ENCODE measurements at places on chromosomes 6 and 20.

DNA sequence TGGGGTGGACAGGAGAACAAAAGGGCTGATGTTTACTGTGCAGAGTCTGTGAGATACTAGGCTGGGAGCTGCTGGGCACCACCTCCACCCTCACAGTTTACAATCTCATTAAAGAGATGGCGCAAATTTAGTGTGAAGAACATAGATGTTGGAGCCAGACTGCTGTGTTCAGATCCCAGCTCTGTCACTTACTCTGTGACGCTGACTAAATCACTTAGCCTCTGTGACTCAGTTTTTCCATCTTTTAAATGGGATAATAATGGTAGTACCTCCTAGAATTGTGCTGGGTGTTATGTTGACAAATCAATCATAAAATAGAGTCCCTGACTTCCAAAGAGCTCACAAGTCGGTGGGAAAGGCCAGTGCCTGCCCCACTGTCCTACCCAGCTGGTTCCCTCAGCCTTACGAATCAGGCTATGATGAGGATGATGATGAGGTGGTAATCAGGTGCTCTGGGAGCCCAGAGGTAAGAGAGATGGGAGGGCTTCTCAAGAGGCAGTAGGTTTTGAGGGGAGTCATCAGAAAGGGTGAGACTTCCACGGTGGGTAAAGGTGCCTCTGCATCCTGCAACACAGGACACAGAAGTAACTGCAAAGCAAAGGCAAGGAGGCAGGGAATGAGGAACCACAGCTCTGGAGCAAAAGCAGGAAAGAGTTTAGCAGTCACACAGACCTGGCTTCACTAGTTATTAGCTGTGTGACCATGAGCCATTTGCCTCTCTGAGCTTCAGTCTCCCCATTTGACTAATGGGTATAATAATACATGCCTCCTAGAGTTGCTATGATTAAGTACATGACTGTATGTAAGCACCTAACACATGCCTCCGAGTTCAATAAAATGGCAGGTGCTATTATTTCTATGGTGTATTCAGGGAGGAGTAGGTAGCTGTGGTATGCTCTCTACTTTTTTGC lies 8.9 kb downstream of the FYN start:
- no peak for DNase-seq

DNA sequence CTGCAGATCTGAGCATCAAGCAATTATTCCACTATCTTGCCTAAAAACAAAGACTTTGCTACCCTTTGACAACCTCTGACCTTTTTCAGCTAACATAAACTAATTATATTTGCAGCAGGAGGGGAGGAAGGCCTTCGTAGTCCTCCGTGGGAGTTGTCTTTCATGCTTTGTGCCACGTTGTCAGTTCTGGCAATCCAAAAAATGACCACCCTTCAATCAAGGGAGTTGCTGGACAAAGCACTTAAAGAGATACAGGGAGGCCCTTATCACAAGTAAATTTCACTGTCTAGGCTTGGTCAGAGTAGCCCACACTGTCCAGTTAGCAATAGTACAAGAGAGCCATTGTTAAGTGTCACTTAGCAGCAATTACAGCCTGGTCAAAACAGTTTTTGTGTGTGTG lies 578.9 kb downstream of the HAO1 start:
- DNase-seq: no peak

- no peak for DNase-seq
Observed at GRCh38 chr6:1840491-1841121, 230.9 kb downstream of the FOXC1 start.

DNA sequence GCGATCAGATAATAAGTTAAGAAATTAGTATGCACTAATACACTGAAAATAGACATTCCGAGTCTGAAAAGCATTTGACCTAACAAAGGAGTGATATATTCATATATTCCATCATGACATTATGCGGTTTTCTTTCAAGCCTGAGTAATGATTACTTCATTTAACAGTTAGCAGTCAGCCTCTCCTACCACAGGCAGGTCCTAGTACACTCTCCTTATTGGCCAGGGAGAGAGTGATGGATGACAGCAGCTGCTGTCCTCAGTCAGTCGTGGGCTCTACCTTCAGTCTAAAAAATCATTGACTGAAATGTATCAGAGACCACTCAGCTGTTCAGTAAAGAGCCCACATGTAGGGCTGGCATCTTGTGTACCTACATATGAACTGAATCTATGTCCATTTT lies 33.2 kb upstream of the VGLL2 start:
- no peak for DNase-seq

- no peak for DNase-seq
Observed at GRCh38 chr6:165641672-165642156, 21.3 kb downstream of the PDE10A start.

DNA sequence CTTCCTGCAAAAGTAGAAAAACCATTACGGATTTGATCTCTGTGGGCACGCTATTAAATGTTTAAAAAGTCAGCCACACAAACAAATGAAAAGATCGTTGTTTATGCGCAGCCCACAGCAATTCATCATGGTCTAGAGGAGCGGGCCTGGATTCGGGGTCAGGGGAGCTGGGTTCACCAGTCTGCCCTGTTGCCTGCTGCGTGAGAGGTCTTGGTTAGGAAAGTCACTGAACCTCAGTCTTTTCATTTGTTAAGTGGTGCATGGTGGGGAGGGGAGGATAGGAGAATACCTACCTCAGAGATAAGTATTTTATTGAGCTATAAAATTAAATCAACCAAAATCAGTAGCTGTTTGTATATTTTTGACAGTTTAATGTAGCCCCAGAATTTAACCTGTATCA lies 47.3 kb upstream of the FYN start:
- DNase-seq: no peak

DNA sequence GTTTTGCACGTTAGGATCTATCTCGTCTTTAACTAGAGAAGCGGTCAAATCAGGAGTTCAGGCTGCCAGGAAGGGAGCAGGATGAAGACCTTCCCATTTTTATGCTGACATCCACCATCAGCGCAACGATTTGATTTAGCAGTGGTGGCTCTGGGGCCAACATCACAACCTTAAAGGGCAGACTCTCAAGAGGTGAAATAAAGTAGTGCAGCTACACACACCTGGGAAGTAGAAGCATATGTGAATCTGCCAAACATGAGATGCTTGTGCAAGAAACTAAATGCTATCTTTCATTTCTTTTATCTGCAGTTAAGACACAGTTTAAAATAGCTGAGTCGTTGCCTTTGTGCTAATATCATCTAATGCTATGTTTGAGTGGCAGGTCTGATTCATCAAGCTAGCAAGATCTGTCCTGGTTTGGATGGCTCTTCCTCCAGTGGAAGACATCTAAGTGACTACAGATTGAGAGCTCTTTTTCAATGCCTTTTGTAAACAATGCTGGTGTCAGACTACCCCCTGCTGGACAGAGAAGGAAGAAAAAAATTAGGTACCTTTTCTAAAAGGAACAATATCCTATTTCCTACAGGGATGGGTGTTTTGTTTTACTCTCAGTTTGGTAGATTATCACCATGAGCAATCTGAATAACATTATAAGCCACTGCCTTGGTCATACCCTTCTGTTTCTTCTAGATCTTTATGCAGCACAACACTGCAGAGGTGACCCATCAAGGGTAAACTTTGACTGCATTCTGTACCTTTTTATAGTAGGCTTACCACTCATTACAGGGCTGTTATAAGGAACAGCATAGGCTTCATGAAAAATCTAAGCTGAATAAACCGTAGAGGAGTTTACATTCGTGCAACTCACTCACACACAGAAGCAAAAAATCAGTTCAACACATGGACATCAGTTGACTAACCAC lies 171.6 kb upstream of the FBXL4 start:
- DNase-seq: no peak

- DNase-seq: peak; percentile 33
Observed at GRCh38 chr6:112180095-112180820, 74.1 kb downstream of the LAMA4 start.

DNA sequence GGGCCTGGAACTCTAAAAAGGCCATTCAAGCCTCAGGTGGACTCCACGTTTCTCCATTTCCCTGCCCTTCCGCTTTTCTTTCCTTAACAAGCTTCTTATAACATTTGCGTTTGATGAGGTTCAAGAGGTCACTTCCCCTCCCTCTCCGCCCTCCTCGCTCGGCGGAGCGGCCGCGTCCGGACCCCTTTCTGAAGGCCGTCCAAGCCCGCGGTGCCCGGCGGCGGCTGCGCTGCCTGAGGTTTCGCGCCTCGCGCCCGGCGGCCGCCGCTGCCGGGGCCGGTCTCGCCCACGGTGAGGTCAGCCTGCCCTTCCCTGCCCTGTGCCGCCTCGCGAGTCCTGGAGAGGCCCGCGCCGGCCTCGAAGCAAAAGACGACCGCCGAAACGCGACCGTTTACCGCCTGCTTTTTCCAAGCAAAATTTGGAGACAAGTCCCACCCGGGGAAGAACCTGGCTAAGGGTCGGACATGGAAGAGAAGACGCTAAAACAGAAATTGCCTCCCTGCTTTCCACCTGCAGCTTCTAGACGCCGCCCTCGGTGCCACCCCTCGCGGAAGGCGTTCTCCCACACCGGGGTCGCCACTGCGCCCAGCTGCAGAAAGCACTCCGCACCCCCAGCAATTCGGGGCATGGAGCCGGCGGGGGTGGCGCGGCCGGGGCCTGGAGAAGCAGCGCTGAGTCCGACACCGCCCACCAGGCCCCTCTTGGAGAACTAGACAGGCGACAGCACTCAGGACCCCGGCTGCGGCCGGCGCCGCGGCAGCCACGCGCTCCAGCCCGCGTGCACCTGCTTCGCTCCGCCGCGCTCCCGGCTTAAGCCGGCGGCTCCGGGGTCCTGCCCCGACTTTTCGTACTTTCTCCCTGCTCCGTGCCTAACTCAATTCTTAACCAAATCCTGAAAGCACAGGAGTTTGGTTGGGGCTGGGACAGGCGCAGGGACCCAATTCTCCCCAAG lies 11.0 kb upstream of the FOXF2 start:
- DNase-seq: no peak

- no peak for DNase-seq
Observed at GRCh38 chr20:48965189-48965910, 43.8 kb downstream of the ARFGEF2 start.

GRCh38 chr6:131642987-131643611 lies 6.0 kb downstream of the ENPP3 start:
- no peak for DNase-seq

DNA sequence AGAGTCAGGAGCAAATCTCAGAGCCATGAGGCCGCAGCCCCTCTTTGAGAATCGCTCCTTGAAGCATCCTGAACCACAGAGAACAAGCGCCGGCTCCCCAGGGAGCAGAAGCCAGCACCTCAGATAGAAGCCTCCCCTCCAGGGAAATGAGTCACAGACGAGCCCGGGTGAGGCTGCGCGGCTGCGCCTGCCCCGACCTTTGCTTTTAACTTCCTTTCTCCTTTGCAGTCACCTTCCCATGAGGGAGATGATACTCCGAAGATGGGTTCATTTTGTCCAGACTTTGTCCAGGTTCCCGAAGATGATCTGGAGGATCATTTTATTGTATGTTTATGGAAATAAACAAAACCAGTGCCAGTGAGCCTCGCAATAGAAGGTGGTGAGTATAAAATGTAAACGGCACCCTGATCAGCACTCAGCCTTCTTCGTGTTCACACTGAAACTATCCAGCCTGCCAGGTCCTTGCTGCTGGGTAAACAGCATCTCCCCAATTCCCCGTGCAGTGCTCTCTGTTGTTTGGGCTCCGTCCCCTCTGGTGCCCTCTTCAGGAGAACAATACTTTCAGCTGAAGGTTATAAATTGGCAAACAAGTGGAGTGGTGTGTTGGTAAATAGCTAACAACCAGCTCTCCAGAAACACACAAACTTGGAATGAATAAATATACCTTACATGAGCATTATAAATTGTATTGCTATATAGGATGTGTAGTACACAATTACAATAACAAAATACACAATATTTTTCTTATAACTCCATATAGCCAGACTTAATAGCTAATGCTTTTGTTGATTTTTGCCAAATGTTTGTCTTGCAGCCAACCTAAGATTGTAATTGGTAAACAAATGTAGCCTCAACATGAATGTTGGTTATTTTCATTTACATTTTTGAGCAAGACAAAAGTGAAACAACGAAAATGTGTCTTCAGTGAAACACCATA lies 41.4 kb upstream of the TMEM181 start:
- peak; percentile 21 for DNase-seq

DNA sequence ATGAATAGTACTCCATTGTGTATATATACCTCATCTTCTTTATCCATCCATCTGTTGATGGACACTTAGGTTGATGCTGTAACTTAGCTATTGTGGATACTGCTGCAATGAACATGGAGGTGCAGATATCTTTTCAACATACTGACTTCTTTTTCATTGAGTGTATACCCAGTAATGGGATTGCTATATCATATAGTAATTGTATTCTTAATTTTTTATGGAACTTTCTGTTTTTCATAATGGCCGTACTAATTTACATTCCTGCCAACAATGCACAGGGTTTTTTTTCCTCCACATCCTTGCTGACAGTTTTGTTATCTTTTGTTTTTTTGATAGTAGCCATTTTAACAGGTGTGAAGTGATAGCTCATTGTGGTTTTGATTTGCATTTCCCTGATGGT lies 5.2 kb downstream of the CCN2 start:
- DNase-seq: no peak

DNA sequence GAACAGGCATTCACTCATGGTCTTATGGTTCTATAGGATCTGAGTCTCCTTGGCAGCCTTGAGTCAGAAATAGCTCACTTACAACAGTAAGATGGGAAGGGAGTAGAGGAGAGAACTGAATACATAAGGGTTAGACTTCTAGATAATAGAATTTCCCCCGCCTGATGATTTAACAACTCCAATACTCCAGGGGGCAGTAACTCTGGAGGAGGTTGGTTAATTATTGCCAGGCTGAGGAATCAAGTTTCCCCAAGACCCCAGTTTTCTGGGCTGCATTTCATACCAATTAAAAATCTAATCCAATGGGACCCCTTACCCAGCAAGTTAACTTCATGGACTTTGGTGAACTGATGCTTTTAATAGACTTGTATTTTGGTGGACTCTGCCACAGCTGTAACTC lies 94.2 kb upstream of the MOCS1 start:
- no peak for DNase-seq

- DNase-seq: no peak
Observed at GRCh38 chr20:63432577-63433325, 39.7 kb downstream of the KCNQ2 start.

DNA sequence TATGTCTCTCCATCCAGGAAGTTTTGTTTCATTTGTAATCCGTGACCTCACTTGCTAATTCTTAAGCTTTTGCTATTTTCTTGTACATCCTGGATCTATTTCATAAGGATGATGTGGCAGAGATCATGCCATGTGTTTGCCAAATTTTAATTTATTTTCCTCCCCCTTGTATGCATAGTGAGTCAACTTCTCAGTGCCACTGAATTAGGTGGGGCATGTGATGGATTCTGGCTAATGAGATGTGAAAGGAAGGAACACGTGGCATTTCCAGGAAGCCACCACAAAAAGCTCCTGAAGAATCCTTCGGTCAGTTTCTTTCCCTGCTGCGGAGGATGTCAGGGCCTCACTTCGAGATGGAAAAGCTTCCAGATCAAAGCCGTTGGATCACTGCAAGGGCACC lies 86.2 kb upstream of the PRL start:
- DNase-seq: no peak

- no peak for DNase-seq
Observed at GRCh38 chr20:48115502-48115901, 330.2 kb upstream of the SULF2 start.

- no peak for DNase-seq
Observed at GRCh38 chr6:140480852-140481251, 1106.4 kb upstream of the CITED2 start.

All from activated T-cell treated with anti-CD3 and anti-CD28 coated beads for 4 hours (primary cell).